ENCODE measurements at places on chromosomes 3 and 15.

DNA sequence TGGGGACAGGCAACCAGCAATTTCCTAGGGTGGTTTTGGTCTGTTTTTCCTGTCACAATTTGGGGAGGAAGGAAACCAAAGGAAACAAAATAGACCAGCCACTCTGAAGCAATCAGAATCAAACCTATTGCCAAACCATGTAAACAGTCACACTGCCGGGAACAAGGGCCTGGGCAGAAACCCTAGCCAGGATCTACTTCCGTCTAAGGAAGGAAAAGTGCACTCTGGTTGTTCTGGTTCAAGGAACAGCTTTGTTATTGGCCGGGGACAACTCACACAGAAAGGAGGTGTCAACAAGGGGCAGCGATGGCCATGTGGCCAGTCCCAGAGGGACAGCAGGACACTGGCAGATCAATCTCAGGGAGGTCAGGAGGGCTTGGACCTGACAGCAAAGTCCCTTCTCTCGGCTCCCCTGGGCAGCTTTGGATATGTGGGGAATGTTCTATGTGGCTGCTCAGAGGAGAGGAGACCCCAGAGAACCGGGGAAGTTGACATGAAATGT lies 17.5 kb upstream of the RAD18 start:
- no peak for DNase-seq

DNA sequence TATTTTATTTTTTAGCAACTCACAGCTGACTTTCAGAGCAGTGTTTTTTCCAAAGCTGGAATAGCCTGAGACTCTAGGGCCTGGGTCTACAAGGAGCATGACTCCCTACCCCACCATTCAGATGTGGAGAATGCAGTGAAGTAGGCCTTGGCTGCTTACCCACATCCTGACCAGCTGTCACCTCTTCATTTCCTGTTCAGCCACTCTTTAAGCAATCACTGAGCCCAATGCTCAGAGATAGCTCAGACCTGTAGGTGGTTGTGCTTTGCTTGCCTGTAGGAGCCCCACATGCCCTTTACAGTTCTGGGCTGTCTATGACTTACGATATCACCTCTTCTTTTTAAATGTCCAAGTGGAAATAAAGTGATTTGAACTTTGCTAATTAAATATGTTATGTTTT lies 148.1 kb downstream of the NEK11 start:
- DNase-seq = no peak

DNA sequence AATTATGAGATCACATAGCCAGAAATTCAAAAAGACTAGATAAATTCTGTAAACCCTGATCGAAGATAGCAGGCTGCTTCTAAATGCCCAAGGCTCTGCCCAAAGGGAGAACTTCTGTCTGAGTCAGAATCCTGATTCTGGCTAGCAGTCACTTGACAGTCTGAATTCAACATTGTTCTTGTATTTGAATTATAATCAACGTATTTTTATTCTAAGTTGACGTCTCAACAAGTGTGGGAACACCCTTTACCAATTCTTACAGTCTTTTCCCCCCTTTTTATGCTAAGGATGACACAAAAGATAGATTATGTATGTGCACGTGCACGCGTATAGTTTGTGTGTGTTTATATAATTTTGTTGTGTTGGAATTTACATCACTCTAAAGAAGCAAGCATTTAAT lies 552.8 kb downstream of the NAALADL2 start:
- DNase-seq = no peak

DNA sequence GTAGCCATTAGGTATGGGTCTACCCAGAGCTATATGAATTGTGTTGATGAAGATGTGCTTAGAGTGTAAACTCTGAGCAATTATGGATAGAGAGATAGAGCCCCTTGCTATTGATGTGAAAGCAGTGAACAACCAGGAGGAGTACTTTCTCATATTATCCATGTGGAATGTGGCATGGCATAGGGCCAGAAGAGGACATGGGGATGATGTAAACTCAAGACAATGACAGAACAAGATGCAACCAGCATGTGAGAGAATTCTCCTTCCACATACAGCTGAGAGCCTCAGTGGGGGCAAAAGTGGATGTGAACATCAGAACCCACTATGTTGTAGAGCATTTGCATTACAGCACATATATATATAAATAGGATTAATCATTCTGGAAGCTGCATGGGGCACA lies 36.4 kb upstream of the BNC1 start:
- DNase-seq = no peak

DNA sequence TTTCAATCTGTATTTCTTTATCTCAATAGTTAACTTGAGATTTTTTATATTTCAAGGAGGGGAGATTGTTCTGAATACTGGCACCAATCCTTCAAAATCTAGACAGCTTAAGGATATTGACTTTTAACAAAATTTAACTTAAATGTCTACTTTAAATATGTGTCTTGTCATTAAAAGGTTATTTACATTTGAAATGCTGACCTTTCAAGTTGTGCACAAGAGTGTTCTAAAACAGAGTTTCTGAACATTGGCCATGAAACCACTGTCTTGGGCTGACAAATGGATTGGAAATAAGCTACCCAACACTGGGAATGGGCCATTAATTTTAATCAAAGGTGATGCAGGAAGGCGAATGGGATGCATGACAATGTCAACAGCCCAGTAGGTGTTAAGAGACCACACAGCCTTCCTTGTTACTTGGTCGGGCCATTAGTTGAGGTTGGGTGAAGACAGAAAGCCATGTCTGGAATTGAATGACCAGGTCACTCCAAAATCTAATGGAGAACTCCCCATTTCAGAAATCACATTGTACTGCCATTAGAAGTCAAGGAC lies 128.5 kb downstream of the CDIN1 start:
- no peak for DNase-seq

DNA sequence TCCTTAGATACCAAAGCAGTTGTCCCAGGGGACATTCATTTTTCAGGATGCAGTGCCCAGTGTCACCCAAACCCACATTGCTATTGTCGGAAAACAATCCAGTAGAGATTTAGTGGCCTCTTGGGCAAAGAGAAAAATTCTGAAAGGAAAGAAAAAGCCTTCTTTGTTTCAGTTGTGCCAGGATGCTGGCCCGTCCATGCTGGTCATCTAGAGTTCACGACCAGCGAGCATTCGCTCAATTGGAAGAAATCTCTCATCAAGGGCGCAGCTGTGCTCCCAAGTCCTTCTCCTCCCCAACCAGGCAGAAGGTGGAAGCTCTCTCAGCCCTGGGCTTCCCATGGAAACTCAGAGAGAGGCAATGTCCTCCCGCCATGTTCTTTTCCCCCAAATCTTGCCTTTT lies 123.7 kb downstream of the MTHFS start:
- DNase-seq = no peak

- DNase-seq = no peak
Measured at GRCh38 chr3:124557-125179, 71.9 kb upstream of the CHL1 start.
